ENCODE measurements at places on chromosomes 6 and 20.
A peak's percentile ranks its signal among the peaks of the same experiment; 100 is the strongest.

DNA sequence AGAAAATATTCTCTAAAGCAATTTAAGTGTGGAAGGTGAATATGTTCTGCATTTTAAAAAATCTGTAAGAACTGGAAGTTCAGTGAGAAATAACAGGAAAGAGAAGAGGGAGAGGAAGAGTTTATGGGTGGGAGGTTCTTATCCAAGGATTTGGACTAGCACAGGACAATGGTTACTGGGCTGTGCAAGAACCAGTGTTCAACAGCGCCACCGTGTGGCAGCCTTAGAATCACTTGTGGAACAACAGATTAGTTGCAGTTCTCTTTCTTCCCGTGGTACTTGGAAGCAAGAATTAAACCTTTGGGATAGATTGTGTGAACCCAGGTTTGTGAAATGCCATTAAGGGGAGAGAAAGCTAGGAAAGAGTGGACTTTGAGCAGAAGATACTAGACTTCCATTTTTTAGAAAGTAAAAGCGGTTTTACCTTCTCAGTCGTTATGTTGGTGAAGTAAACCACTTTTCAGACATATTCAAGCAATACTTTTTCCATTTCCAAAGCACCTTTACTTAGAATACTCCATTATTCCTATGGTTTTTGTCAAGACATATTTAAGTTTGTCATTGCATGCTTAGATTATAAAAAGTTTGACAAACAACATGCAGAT, 436.7 kb downstream of the RNF144B start:
- no peak for DNase-seq

GRCh38 chr6:30700340-30700739, 9.6 kb upstream of the NRM start:
- no peak for DNase-seq

GRCh38 chr6:12931639-12932038, 215.1 kb downstream of the PHACTR1 start:
- DNase-seq, result no peak

DNA sequence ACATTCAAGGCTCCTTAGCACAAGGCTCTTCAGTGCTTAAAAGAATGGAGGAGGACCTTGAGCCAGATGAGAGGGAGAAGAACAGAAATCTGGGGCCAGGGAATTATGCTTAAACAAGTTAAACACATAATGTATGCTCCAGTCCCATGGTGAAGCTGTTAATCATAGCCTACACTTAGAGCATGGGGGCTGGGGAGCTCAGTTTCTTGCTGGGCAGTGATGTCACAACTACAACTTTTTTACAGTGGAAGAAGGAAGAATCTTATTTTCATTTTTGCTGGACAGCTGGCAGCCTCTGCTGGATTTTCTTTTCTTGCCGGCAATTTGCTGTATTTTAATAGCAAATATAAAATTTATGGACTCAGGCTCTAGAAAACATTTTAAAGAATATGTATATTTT, 432.5 kb downstream of the CD109 start:
- no peak for DNase-seq

DNA sequence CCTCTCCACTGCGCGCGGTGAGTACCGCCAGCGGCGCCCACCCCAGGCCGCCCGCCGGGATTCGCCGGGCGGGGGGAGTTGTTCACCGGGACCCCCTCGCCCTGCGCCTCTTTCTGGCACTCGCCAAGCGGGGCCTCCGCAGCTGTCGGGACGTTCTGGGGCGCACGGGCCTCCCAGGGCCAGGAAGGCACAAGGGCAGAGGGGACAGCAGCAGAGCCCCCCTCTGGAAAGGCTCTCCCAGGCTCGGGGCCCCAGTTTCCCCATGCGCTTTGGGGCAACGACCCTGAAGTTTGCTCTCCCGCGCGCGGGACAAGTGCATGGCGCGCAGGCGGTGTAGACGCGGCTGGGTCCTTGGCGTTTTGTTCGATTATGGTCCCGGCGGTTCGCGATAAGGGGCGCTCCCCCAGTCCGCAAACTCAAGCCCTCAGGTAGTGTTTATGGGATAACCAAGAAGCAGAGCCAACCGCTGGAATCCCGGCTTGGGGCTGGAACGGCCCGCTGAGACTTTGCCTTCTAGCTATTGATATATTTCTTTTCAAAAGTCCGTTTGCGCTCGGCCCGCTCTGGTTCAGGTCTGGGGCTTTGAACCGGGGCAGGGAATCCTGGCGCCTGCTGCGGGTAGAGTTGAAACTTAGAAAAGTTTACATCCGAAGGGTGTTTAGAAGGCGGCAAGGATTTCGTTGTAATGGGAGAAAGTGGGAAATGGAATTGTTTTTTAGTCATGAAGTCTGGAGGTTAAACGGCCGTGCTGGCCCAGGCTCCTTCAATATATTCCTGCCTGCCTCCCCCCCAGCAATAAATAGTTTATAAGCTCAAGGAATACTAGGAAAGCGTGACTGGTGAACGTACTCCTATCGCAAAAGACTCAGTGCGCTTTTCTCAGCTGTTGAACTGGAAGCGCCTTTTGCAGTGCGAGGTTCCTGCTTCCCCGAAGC, 595 bp downstream of the EYA2 start:
- no peak for DNase-seq

- no peak for DNase-seq
Measured at GRCh38 chr6:152223636-152224035, 413.5 kb downstream of the SYNE1 start.

DNA sequence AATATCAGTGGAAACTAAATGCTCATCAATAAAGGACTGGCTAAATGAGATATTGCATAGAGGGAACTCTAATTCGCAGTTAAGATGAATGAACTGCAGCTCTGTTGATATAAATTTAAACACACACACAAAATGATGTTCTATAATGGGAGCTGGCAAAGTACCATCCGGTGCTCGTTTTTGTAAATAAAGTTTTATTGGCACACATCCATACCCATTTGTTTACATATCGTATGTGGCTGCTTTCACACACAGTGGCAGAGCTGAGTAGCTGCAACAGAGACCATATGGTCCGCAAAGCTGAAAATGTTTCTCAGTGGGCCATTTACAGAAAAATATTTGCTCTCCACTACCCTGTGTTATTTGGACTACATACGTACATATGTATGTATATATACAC, 120.7 kb downstream of the EDN3 start:
- DNase-seq, result no peak

- no peak for DNase-seq
Measured at GRCh38 chr6:1738558-1739081, 128.9 kb downstream of the FOXC1 start.

GRCh38 chr6:15475872-15476271, 187.0 kb downstream of the DTNBP1 start:
- no peak for DNase-seq

GRCh38 chr20:9143926-9144325, 75.0 kb downstream of the PLCB4 start:
- DNase-seq, result no peak

DNA sequence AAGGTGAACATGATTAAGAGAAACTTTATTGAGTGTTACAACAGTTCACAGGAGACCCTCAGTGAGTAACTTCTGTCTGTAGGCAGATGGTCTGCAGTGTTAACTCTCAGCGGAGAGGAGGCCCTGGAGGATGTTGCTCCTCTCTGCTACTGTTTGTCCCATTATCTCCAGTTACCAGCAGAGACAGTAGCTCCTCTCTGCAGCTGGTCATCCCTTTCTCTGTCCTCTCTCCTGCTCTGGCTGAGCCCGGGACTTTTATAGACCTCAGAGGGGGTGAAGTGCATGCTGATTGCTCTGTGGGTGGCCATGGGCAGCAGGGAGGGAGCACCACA, 5.7 kb downstream of the GTSF1L start:
- no peak for DNase-seq

DNA sequence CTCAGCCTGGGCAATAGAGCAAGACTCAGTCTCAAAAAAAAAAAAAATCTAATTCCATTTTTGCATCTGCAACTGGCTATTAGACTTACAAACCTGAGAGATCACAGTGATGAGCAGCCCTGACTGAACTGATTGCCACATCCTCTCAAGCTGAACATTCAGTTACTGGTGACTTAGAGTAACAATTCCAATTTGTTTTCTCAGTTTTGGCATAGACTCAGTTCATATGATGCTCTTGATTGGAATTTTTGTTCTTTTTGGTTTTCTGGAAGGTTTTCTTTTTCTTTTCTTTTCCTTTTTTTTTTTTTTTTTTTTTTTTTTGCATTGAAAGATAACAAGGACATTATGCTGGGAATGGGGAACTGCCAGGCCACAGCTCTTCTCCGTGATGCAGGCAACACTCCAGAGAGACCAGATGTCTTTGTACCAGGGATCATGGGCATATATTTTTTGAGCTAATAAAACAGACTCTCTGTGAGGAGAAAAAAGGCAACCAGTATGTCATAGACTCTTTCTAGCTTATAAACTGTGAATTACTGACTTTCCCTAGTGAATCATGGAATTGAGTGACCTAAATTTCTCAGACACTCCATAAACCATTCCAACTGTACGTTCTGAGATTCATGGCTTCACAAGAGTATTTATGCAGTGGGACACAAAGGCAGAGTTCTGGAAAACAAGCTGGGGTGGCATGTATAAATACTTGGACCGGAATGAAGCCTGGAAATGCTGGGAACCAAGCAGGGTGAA, 86.0 kb upstream of the SLC2A12 start:
- DNase-seq, result no peak

DNA sequence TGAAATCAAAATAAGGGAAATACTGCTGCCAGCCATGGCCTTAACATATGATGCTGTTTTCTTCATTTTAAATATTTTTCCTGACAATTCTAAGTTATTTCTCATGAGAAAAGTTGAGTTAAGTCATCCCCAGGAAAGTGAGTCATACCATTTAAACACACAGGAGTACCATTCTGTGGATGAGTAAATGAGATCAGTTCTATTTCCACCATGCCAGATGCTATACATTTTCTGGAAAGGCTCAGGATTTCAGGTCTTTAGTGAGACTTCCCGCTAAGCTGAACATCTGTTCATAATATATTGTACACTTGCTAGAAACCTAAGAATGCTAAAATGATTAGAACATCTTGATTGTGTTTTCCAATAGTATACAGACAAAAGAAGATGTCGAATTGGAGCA, 256.2 kb upstream of the MANEA start:
- no peak for DNase-seq

GRCh38 chr6:147716434-147716833, 207.9 kb downstream of the SAMD5 start:
- DNase-seq, result no peak

DNA sequence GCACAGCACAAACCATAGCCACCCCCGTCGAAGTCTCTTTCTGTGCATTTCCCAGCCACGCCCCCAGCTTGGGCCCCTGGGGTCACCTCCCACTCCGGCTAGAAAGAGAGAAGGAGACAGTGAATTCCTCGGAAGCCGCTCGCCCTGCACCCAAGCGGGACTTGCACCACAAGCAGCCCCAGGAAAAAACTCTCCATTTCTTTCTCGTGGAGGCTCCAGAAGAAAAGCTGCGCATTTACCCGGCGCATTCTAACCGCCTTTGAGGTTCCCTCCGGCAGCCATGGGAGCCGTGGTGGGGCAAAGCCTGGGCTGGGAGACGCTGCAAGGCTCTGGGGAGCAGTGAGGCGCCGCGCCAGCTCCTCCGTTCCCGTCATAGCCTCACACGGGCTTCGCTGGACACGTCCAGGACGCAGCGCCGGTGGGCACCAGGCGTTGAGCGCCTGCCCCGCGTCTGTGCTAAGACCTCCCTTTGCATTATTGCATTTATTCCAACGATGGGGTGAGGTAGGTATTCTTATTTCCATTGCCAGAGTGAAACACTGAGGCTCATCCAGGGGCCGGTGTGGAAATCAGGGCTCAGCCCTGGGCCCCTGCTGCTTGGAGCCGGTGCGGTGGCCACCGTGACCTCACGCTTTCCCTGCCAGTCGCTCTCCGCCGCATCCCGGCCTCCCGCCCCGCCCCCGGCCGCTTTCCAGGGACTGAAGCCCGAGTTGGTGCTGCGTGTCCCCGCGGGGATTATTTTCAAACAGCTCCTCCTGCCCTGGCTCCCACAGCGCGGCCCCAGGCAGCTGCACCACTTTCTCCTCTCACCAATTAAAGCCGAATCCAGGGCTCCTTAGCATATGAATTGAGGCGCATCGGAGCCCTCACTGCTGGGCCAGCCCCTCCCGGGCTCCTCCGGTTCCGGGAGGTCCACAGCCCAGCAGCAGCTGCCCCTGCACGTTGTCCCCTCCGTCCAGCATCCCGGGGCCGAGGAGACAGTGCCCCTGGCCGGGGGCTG, 148.3 kb upstream of the AFDN start:
- no peak for DNase-seq

DNA sequence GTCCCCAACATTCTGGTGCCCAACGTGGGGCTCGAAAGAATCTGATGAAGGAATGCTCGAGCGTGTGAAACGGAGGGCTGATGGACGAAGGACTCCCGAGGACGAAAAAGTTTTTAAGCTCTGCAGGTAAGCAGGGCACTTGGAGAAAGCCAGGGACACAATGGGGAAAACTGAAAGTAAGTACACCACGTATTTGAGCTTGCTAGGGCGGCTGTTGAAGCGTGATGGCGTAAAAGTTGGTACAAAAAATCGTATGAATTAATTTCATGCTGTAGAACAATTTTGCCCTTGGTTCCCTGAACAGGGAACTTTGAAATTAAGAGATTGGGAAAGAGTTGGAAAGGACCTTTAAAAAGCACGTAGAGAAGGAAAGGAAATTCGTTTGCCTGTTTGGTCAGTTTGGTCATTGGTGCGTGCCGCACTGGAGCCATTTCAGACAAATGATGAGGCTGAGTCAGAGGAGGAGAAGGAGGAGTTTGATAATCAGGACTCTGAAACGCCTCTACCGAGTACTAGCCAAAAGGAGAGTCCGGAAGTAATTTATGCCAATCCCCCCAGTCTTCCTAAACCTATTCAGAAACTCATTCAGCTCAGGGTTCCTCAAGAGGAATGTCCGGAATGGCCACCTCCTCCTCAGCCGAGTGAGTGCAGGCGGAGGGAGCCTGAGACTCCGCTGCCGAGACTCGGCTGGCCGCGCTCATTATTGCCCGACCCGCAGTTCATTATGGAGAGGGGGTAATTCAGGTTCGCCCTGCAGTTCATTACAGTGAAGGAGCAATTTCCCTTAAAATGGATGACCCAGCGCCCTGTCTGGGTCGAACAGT, 59.2 kb upstream of the PRSS16 start:
- DNase-seq, result peak; percentile 75

GRCh38 chr20:35285806-35286076, 1.2 kb upstream of the EIF6 start:
- no peak for DNase-seq

- no peak for DNase-seq
Measured at GRCh38 chr6:167826230-167826895, 348 bp upstream of the AFDN start.

DNA sequence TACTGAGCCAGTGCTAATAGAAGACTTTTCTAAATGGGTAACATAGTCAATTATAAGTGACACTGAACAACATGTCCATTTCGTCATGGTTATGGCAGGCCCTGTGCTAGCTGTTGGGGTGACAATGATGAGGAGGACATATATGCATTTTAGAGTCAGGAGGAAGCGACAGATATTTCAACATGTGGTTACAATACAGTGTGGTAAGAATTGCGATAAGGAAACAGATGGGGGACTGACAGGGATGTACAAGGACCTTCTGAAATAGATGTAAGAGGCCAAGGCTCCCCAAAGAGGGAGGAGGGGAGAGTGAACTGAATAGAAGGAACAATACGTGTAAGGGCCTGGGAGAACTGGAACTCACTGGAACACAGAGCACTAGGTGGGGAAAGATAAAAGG, 11.7 kb downstream of the MMP24 start:
- no peak for DNase-seq
